Activated CD8-positive, alpha-beta memory T cell treated with anti-CD3 and anti-CD28 coated beads, Interleukin-2, amount 10 ng/mL, durations not matched to agents 7 days and 5 days (primary cell): ENCODE measurements at places on chromosomes 7 and 10. TPM values are rescaled to one million over a fixed set of nuclear protein-coding genes. Genes with fewer than 3 reads are reported as not detected.

GRCh38 chr10:90871766-90872647 is at the start of gene RPP30:
Gene RPP30 (plus strand): TSS chr10:90871974. CDS start chr10:90871987, 13 bp downstream.
- H3K4me1 ChIP-seq: peaks cover 40% of the 10 kb centered on the region
- H3K36me3 ChIP-seq: peaks cover 13% of the 10 kb centered on the region
- peaks cover 27% of the 10 kb centered on the region for H3K27me3 ChIP-seq
- peak within 1 kb of the TSS; percentile 91 for H3K4me3 ChIP-seq
- peak; percentile 90 for DNase-seq

GRCh38 chr10:38094927-38095574 is 914 bp downstream of the ZNF37A start:
- no peak for DNase-seq
- H3K27ac ChIP-seq: peak overlapping the region; percentile 94
- no peaks in the 10 kb centered on the region for H3K27me3 ChIP-seq
- peak overlapping the region; percentile 87 for H3K4me3 ChIP-seq
- peaks cover 51% of the 10 kb centered on the region for H3K36me3 ChIP-seq

DNA sequence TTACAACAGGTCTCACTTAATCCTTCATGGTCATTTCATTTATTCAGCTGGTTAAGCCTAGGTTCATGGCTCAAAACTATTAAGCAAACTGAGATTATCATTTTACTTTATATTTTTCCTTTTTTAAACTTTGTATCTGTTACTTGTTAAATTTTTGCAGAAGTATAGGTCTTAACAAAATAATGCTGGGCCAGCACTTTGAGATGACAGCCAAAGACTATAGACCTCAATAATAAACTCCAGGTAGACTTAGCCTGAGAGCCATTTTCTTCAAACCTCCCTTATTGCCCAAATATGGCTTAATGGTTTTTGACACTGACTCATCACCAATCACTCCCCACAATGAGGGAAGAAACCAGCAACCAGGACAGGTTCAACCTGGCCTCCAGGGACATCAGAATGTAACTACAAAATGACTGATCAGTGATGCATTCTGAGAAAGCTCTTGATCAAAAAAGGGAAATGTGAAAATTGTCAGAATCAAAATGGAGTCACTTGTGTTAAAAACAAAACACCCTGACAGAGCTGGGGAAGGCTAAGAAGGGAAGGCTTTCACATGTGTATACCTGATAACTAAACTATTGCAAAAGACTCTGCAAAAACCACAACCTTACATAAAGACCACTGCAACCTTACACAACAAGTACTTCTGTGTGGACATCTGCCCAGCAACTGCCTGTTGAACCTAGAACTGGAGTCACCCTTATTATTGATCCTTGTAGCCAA is 2.1 kb upstream of the CCDC126 start:
- peak overlapping the region; percentile 82 for H3K27ac ChIP-seq
- no peaks in the 10 kb centered on the region for H3K27me3 ChIP-seq
- peaks cover 14% of the 10 kb centered on the region for H3K36me3 ChIP-seq
- peak; percentile 81 for DNase-seq

DNA sequence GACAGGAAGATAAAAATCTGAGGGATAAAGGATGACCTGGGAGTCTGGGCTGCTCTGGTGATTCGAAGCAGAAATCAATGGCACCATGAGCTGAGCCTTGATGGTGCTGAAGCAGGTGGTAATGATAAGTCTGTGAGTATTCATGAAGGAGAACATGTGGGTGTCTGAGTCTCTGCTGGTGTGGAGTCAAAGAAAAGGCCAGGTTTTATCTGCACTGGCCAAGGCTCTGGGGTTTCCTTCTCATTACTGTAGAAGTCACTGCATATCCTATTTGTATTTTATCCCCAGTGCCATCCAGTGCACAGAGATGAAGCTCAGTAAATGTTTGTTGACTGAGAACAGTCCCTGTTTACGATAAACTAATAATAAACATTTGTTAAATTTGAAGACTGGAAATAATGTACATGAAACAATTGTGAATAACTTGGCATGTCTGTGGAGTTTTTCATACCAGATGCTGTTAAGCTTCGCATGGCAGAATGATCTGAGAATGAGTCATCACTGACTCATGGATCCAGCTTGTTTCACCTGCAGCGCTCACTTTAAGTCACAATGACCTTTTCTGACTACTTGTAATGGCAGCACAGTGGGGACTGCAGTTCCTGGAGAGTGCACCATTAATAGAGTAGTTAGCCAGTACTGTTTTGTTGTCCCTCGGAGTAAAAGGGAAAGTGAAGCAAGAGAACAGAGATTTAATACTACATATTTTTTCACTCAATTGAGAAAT is 538.5 kb downstream of the HTR7 start:
- no peak for DNase-seq
- no peaks in the 10 kb centered on the region for H3K27me3 ChIP-seq
- no peak overlapping the region for H3K4me3 ChIP-seq
- H3K36me3 ChIP-seq: no peaks in the 10 kb centered on the region
- no peak overlapping the region for H3K27ac ChIP-seq

DNA sequence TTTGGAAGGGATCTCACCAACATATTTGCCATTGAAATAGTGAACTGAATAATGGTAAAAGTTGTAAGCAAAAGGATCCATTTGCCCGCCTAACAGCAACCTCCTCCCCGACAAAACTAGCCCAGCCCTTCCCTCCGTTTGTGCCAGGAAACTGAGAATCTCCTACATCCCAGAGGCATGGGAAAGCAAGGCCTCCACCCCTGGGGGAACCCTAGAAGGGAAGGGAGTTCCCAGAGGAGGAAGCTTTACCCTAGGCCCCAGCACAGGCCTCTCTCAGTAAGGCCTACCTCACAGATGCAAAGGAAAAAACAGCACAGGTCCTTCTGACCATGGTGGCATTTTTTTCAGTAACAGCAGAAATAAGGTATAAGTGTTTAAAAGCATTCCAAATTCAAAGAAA is 229.7 kb downstream of the ELMO1 start:
- no peaks in the 10 kb centered on the region for H3K4me1 ChIP-seq
- no peak for DNase-seq
- no peak overlapping the region for H3K27ac ChIP-seq
- H3K27me3 ChIP-seq: no peaks in the 10 kb centered on the region
- H3K36me3 ChIP-seq: peaks cover 3% of the 10 kb centered on the region

GRCh38 chr7:98090116-98090515 is 16.5 kb upstream of the LMTK2 start:
- no peak for DNase-seq
- H3K4me3 ChIP-seq: no peak overlapping the region
- no peaks in the 10 kb centered on the region for H3K36me3 ChIP-seq
- peaks cover 16% of the 10 kb centered on the region for H3K27me3 ChIP-seq
- H3K27ac ChIP-seq: no peak overlapping the region
- no peaks in the 10 kb centered on the region for H3K4me1 ChIP-seq

DNA sequence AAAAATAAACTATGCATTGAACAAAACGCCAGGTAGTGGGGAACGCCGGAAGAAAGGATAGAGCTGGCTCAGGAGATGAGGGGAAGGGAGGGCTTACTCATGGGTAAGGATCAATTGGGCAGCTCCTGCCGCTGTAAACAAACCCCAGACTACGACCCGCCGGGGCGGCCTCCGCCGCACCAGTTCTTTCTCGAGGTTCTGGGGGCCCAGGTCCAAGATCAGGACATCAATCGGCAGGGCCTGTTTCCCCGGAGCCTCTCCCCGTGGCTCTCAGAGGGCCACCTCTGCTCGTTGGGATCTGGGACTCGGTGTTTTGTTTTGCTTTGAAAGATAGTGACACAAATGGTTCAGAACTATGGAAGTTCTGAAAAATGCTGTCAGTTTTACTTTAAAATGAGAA is 140.4 kb downstream of the ELFN1 start:
- H3K27ac ChIP-seq: no peak overlapping the region
- H3K4me1 ChIP-seq: no peaks in the 10 kb centered on the region
- H3K27me3 ChIP-seq: no peaks in the 10 kb centered on the region
- peak; percentile 34 for DNase-seq
- no peak overlapping the region for H3K4me3 ChIP-seq

- no peak overlapping the region for H3K27ac ChIP-seq
- no peak overlapping the region for H3K4me3 ChIP-seq
These were observed 95.4 kb downstream of the GSAP start for GRCh38 chr7:77320714-77321113.

- DNase-seq: no peak
- H3K27ac ChIP-seq: peak overlapping the region; percentile 100
- peaks cover 25% of the 10 kb centered on the region for H3K36me3 ChIP-seq
- H3K4me1 ChIP-seq: peaks cover 45% of the 10 kb centered on the region
- peaks cover 6% of the 10 kb centered on the region for H3K27me3 ChIP-seq
- H3K4me3 ChIP-seq: peak overlapping the region; percentile 92
These were observed 1.1 kb upstream of the TNKS2 start for GRCh38 chr10:91797048-91797690.

DNA sequence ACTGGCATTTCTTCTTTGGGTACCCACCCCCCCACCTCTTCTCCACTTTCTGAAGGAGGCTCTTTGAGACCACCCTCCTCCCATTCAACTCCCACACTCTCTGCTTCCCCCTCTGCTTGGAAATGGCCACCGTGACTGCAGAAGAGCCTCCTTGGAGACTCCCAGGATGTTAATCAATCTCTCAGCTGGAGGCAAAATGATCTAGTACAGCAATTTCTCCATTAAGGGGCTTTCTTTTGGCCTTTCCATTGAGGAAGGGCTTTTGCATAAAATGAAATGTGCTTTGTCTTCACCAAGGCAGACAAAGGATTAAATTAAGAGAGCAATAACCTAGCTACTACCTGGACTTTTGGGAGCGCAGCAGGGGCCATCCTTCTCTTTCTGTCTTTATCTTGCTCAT is 26.1 kb downstream of the CDHR3 start:
- H3K27me3 ChIP-seq: peaks cover 34% of the 10 kb centered on the region
- no peak for DNase-seq
- H3K36me3 ChIP-seq: no peaks in the 10 kb centered on the region
- H3K4me1 ChIP-seq: no peaks in the 10 kb centered on the region
- H3K27ac ChIP-seq: no peak overlapping the region
- no peak overlapping the region for H3K4me3 ChIP-seq

DNA sequence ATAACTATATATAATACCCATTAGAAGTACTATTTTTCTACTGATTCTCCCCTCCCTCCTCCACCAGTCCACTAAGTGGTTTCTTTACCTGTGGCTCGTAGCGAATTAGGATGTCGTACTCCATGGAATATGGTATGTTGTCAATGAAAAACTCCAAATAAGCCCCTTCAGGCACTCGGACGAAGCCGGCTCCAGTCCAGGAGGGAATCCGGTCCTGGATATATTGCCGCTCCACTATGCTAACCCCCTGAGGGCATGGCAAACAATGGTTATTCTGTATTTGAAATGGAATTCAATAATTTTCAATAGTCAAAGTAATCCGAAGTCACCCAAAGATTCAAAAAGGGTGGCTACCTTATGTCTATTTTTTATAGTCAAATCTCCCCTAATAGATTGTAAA is 40.1 kb downstream of the LAMB1 start:
- H3K27ac ChIP-seq: no peak overlapping the region
- DNase-seq: no peak
- no peaks in the 10 kb centered on the region for H3K36me3 ChIP-seq
- H3K4me3 ChIP-seq: no peak overlapping the region
- H3K4me1 ChIP-seq: no peaks in the 10 kb centered on the region

GRCh38 chr7:30249986-30250774 is 34.2 kb upstream of the ZNRF2 start:
- no peaks in the 10 kb centered on the region for H3K36me3 ChIP-seq
- H3K27me3 ChIP-seq: no peaks in the 10 kb centered on the region
- no peak overlapping the region for H3K27ac ChIP-seq
- H3K4me1 ChIP-seq: peaks cover 14% of the 10 kb centered on the region
- DNase-seq: no peak
- H3K4me3 ChIP-seq: no peak overlapping the region

DNA sequence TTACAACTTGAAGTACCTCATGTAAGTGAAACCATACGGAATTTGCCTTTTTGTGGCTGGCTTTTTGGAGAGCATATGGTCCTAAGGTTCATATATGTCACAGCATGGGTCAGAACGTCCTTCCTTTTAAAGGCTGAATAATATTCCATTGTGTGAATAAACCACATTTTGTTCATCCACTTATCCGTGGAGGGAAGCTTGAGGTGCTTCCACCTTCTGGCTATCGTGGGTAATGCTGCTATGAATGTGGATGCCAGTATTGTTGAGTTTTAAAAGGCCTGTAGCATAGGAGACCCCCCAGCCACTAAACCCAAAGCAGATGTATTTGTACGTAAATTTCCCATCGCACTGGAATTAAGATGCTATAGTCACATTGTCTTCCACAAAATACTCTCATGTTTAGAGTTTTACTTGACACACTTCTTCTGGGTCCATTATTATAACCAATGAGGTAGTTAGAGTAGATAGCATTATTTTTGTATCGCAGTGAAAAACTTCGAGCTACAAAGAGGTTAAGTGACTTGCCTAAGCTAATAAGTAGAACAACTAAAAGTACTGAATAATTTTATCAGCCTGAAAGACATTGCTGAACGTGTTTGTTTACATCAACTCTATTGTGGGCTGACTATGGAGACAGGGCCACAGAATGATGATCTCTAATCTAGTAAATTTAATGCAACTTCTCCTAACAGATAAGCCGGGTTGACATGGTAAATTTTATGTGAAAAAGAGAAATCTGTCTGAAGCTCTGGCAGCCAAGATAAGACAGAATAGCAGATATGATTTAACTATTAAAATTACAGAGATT is 183.0 kb upstream of the CTBP2 start:
- no peak overlapping the region for H3K27ac ChIP-seq
- DNase-seq: no peak
- H3K27me3 ChIP-seq: no peaks in the 10 kb centered on the region

DNA sequence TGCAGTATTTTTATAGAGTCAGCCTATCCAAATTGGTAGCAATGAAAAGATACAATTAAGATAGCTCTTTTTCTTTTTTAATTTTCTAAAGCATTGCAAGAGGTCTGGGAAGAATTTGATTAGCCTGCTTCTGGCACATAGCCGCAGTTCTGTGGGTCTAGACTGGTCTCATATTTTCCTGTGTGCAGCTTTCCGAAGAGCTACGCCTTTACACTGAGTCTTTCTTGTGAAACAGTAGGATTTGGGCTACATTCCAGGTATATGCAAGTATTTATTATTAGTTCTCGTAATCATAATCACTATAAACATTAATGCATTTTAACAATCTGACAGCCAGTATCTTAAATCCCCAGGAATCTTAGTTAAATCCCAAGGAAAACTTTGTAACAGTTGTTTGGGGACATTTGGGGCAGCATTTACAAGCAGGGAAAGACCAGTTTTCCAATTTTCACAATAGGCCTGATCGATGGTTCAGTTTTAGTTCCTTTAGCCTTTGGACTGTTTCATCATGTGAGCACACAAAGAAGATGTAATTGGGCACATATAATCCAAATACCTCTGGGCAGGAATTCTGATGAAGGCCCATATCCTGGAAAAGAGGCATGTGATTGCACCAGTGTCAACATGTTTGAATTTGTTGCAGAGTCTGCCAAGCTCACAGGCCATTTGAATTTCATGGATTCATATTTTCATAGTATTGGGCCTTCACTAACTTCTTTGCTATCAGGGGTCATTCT is 287.3 kb downstream of the INHBA start:
- H3K4me1 ChIP-seq: no peaks in the 10 kb centered on the region
- no peak overlapping the region for H3K4me3 ChIP-seq

DNA sequence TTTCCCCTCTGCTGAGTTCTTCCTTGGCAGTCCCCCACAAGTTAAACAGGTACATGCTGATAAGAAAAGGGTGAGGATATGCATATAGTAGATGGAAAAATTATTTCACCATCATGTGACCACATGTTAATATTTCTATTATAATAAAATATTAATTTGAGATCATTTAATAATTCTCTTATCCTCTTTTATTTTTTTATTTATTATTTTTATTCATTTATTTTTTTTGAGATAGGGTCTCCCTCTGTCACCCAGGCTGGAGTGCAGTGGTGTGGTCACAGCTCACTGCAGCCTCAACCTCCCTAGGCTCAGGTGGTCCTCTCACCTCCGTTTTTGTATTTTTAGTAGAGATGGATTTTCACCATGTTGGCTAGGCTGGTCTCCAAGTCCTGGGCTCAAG is 11.6 kb upstream of the GLI3 start:
- H3K4me1 ChIP-seq: no peaks in the 10 kb centered on the region
- H3K4me3 ChIP-seq: no peak overlapping the region
- H3K27me3 ChIP-seq: no peaks in the 10 kb centered on the region
- no peak for DNase-seq

The OR13A1 gene
- total RNA-seq: not detected

The GTF2IRD2 gene
- total RNA-seq: 7.1 TPM
